KBM-7 (cell line): ENCODE measurements at places on chromosomes 5 and 9.
A peak's percentile ranks its signal among the peaks of the same experiment; 100 is the strongest.

GRCh38 chr5:67035098-67035740, 161.4 kb downstream of the CD180 start:
- DNase-seq: no peak

DNA sequence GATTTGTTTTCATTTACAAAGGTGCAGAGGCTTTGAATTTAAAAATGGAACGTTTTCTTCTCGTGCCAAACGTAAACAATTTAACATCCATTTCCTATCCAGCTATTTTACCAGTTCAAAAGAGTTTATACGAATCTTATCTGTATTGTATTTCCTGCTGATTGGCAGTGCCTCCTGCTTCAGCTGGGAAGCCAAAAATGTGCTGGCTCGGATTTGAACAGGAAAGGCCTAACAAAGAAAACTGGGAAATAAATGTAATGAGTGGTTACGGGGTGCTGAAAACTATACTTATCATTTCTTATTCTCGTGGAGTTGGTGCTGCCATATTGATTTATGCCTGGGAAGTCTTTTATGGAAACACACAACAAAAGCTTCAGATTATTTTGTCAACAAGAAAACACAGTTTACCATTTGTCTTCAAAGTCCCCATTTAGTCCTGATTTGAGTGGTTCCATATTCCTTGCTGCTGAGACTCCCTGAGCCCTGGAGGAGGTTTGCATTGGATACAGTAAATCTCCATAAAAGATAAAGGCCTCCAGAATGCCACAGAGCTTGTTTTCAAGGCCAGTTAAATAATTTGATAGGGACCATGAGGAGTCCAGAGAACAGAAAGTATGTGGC, 507.4 kb downstream of the RASEF start:
- no peak for DNase-seq

GRCh38 chr9:14532456-14533115, 160.6 kb downstream of the ZDHHC21 start:
- no peak for DNase-seq

DNA sequence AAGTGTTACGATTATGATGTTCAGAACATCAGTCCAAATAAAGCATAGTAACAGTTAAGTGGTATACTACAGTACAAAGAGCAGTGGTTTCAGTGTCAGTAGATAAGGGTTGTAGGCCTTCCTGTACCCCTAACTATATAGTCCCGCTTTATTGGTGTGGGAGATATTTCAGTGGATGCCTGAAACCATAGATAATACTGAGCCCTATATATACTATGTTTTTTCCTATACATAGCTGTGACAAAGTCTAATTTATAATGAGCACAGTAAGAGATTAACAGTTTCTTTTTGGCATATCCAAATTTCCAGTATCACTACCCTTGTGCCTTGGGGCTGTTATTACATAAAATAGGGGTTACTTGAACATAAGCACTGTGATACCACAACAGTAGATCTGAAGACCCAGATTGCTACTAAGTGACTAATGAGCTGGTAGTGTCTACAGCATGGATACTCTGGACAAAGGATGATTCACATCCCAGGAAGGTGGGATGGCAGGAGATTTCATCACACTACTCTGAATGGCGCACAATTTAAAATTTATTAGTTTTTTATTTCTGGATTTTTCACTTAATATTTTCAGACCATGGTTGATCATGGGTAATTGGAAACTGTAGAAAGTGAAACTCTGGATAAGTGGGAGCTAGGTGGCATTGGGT, 119.3 kb downstream of the RPS23 start:
- no peak for DNase-seq

DNA sequence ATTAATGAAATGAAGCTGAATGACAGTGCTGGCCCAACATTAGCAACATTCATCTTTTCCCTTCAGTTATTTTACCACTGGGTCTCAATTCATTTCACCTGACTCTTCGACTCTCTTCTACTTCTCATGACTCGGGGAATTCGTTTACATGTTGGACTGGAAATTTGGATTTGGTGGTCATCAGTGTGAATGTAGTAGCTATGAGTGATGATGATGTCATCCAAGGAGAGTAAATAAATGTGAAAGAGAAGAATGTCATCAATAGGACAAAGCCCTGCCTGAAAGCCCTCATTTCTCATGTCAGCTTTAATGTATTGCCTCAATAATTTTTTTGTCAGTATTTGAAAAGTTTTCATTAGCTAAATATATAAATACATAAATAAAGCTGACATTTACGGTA, 21.9 kb upstream of the CFAP95 start:
- no peak for DNase-seq

- DNase-seq: no peak
These were observed 283.8 kb downstream of the NTRK2 start for GRCh38 chr9:84953252-84953773.

DNA sequence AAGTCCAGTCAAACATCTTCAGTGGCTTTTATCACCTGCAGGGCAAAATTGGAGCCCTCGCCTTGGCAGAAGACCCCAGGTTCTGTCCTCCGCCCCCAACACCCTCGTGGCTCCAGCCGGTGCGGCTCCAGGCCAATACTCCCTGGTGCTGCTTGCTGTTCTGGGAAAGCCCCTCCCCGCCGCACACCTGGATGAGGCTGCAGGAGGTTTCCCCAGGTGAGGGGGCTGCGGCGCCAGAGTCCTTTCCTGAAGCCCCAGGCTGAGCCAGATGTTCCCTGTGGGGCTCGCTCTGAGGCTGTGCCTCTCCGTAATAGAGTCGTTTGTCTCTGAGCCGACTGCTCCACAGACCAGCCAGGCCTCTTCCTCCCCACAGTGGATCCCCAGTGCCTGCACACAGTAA, 375.4 kb upstream of the IRX1 start:
- no peak for DNase-seq

DNA sequence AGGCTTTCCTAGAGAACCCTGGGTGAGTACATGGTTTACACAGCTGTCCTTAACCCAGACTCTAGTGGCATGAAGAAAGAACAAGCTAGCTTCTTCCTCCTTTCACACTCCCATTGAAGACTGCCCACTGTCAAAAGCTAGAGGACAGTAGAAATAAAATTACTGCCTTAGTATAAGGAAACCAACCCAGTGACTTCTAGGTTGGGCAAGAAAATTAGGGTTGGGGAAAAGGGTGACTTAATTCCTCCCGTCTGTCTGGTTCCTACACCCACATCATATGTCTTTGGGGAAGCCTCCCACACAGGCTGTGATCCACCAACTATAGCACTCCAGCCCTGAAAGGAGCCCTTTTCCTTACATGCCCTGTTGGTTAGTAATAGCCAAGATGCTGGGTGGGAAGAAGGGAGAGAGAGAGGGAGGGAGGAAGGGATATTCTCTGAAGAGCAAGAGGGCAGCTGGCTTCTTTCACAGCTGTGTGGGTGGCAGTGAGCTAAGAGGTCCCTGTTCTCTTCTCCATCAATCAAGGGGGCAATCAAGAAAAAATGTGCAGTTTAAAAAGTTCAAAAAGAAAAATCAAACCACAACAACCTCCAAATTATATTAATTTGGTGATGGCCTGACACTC, 21.7 kb downstream of the HBEGF start:
- DNase-seq: no peak

DNA sequence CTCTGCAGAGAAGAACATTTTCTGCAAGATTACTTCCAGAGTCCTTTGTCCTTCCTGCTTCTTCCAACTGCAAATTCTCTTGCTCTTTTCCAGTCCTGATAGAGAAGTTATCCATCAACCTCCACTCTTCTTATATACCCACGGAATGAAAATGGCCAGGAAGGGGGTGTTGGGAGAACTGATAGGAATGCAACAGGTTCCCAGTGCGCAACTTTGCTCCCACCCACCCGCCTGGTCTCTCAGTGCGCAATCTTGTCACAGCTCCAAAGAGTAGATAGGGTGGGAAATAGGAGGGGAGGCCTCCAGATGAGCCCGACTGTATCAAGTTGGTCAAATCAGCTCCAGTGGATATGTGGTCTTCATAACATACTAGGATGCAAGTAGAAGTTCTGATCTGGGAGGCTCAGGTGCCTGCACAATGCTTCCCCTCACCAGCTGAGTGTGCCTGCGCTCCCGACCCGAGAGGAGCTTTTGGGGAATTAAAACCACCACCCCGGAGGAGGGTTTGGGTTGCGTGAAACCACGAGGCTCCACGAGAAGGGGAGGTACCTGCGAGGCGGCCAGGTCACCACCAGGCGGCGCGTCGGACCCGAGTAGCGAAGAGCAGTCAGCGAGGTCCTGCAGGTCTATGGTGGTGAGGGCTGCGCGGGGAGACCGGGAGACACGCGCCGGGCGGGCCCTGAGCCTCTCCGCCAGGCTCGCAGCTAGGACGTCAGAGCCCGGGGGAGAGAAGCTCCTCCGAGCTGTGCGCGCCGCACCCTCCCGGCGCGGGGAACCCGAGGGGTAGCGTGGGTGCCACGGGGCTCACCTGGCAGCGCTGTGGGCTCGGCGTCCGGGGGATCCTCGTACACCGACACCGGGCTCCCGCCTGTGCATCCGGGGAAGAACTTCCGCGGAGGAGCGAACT, 835 bp downstream of the MCIDAS start:
- DNase-seq: peak; percentile 93

- DNase-seq: no peak
These were observed 38.1 kb downstream of the DDX31 start for GRCh38 chr9:132631685-132632084.

DNA sequence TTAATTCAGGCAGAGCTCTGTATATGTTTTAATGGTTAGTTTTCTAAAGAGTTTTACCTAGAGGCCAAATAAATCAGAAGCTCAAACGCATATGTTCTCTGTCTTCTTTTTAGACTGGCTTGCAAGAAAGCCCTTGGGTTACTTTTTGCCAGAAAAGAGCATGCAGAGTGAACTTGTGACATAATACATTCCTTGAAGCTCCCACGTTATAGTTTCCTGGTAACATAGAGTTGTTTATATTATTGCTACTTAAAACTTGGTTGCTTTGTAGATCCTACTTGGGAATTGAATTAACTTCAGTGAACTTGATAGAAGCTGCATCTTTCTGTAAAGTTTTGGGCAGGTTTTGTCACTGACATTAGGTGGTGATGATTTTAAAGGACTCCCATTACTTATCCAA, 102.9 kb downstream of the C9orf152 start:
- no peak for DNase-seq

DNA sequence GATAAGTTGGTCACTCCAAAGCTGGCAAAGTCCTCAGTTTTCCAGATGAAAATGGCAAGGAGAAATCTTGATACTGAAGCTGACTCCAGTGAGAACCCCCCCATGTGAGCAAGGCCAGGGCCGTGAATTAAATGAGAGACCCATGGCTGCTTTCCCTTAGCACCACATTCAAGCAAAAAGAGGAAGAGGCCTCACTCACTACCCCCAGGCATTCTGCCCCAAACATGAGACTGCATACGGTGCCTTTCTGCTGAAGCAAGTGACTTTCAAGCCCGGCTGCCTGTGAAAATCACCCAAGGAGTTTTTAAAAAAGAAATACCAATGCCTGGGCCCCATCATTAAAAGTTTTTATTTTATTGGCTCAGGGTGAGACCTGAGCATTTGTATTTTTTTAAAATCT, 66.9 kb downstream of the TMEM252 start:
- peak; percentile 18 for DNase-seq

DNA sequence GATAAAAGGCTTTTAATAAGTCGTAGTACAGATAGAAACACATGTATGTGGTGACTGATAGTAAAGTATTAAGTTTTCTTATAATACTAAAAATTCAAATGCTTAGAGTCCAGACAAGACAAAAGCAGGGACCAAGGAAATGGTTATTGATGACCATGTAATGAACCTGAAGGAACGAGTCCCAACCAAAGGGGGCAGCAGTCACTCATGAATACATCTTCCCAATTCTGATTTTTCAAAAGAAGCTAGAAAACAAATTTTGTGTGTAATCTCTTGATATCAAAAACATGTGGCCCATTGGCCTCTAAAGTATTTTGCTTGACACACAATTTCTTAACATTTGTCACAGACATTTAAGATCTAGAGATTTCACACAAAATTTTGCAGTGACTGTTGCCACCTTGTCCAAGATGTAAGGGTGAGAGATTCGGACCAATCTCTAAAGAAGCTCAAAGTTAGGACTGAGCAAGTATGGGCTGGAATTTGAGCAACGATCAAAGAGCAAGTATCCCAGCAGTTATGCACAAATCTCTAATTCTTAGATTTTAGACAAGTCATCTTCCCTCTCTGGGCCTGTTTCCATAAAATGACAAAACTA, 66.8 kb downstream of the ARL15 start:
- peak; percentile 56 for DNase-seq

DNA sequence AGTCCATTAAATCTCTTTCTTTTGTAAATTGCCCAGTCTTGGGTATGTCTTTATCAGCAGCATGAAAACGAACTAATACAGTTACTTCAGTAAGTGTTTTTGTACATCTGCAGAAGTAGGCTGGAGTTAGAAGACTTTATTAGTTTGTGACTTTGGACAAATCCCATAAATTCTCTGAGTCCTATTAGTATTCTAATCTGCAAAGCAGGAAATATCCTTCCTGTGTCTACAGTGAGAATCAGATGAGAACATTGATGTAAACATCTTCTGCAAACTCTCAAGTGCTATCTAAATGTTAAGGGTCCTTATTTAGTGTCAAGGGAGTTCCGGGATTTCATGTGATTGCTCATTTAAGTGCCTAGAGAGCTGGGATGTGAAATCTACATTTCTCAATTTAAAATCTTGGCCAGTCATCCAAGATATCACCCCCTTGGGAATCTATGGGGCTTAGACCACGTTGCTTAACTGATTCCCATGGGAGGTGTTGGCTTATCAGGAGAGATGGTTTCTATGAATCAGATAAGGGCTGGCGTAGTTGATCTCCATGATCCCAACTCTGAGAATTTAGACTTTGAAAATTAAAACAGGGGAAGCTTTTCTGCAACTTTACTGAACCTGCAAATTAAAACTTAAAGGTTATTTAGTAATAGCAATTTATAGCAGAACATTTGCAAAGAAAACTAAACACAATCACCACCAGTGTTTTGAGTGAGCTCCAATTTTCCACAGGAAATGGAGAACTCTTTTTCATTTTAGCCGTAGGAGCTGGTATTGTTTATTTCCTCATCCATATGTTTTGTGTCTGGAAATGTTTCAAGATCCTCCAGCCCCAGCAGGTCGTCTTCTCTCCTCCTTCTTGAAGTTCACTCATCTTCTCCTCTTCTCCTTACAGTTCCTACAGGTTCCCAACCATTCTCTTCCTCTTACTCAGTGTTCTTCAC, 241.6 kb upstream of the CD180 start:
- no peak for DNase-seq
